A673 (cell line): ENCODE measurements at places on chromosomes 16 and 17. TPM values are rescaled to one million over a fixed set of nuclear protein-coding genes. Genes with fewer than 3 reads are reported as not detected.

Gene FOXC2
- 0.13 and 0.34 TPM in 2 replicates for total RNA-seq

Gene MLST8
- 58.3 and 58.8 TPM in 2 replicates for total RNA-seq

GRCh38 chr17:77802333-77802615 lies 156.2 kb upstream of the TNRC6C start:
- H3K4me3 ChIP-seq: no peak overlapping the region
- DNase-seq: no peak
- H3K36me3 ChIP-seq: no peaks in the 10 kb centered on the region
- H3K4me1 ChIP-seq: peaks cover 4% of the 10 kb centered on the region
- H3K27me3 ChIP-seq: no peaks in the 10 kb centered on the region

GRCh38 chr16:15782573-15783365 lies 74.1 kb downstream of the MYH11 start:
- H3K27me3 ChIP-seq: no peaks in the 10 kb centered on the region
- DNase-seq: peak; percentile 32
- no peaks in the 10 kb centered on the region for H3K4me1 ChIP-seq
- no peak overlapping the region for H3K4me3 ChIP-seq
- H3K36me3 ChIP-seq: no peaks in the 10 kb centered on the region

DNA sequence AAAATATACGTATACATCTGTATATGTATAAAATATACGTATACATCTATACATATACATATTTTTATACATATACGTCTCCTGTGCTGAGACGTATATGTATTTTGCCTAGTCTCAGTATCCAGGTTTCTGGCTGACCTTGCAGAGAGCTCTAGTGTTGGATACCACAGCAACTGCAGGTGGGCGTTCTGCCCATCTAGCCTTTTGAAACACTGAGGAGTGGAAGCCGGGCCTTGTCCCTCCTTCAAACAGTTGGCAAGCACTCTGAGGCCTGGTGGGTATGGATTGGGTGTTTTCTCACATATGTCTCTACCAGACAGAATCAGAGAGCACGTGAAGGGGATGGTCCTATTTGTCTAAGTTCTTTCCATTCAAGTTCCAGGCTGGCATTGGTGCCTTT lies 39.4 kb upstream of the MRC2 start:
- H3K36me3 ChIP-seq: peaks cover 3% of the 10 kb centered on the region
- H3K27me3 ChIP-seq: no peaks in the 10 kb centered on the region
- DNase-seq: no peak
- no peak overlapping the region for H3K4me3 ChIP-seq
- H3K27ac ChIP-seq: no peak overlapping the region
